Adrenal gland (tissue), 19 donors: ENCODE measurements at places on chromosomes 6 and 20. TPM values are rescaled to one million over a fixed set of nuclear protein-coding genes. Genes with fewer than 3 reads are reported as not detected.

DNA sequence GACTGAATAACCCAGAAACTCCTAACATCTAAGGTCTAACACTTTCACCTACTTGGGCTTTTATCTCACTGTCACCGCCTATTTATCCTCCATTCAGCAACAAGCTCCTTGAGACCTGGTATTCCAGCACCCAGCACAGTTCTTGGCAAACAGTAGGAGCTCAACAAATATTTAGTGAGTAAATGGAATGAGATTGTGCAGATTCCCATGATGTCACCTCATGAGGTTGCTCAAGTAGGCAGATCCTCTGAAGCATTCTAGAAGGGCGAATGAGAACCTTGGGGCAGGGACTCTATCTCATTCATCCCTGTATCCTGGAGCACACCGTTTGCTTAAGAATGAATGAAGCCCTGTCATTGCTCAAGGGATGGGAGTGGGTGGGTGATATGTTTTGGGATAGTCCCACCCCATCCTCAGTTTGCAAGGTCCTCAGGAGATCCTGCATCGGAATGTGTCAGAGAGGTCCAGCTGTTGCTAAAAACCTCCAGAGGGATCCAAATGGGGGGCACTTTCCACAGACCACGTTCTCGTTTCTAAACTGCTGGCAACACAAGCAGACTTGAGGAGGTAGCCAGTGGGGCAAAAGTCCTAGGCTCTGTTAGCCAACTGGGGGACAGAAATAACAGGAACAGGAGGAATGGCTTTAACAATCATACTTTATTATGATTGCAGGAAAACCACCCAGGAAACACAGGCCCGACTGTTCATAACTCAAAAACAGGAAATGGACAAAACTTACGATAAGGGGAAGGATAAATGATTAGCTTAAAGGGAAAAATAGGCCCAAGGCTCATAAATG is 42.0 kb downstream of the EDN1 start:
- H3K27ac ChIP-seq, result no peak overlapping the region
- no peaks in the 10 kb centered on the region for H3K27me3 ChIP-seq
- H3K36me3 ChIP-seq, result no peaks in the 10 kb centered on the region

DNA sequence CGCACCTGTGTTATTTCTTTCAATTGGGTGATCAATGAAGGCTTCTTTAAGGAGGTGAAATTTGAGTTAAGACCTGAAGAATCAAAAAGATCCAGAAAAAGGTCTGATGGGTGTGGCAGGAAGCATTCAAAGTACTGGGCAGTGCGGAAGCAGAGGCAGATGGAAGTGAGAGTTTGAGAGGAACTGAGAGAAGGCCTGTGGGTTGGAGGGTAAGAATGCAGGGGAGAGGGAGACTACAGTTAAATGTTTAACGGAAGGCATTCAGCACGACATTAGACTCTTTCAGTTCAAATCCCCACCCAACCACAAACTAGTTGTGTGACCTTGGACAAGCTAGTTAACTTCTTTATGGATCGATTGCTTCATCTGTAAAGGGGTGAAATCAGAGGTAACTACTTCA is 50.5 kb upstream of the GCM1 start:
- H3K4me1 ChIP-seq, result no peaks in the 10 kb centered on the region
- DNase-seq, result no peak
- H3K36me3 ChIP-seq, result no peaks in the 10 kb centered on the region
- H3K27ac ChIP-seq, result no peak overlapping the region

DNA sequence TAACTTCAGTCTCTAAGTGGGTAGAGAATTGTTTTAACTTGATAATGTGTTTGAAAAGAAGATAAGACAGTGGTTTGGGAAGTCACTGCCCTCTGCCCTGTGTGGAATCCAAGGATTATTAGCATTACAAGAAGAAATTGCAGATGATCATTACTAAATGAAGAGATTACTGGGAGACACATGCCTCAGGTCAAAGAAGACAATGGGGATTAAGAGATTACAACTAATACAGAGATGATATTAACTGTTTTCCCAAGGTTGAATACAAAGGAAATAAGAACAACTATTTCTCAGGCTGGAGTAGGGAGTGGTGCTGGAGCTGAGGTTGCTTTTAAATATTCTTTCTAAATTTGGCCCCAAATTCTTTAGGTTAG is 166.0 kb downstream of the TRMT11 start:
- no peaks in the 10 kb centered on the region for H3K4me1 ChIP-seq
- no peak overlapping the region for H3K27ac ChIP-seq
- no peak for DNase-seq
- no peak overlapping the region for H3K4me3 ChIP-seq
- no peaks in the 10 kb centered on the region for H3K27me3 ChIP-seq
- H3K36me3 ChIP-seq, result no peaks in the 10 kb centered on the region

- H3K4me1 ChIP-seq, result no peaks in the 10 kb centered on the region
- no peaks in the 10 kb centered on the region for H3K27me3 ChIP-seq
- H3K27ac ChIP-seq, result no peak overlapping the region
- H3K36me3 ChIP-seq, result no peaks in the 10 kb centered on the region
Measured at GRCh38 chr6:16374016-16374415, 135.6 kb downstream of the GMPR start.

GRCh38 chr6:167934426-167934864 is 63.0 kb upstream of the KIF25 start:
- H3K4me1 ChIP-seq, result no peaks in the 10 kb centered on the region
- no peak overlapping the region for H3K4me3 ChIP-seq

- no peak overlapping the region for H3K27ac ChIP-seq
- no peaks in the 10 kb centered on the region for H3K27me3 ChIP-seq
- H3K4me3 ChIP-seq, result no peak overlapping the region
- DNase-seq, result no peak
- H3K36me3 ChIP-seq, result no peaks in the 10 kb centered on the region
- peaks cover 12% of the 10 kb centered on the region for H3K4me1 ChIP-seq
Measured at GRCh38 chr6:154508573-154509375, 1.7 kb downstream of the CNKSR3 start.

- DNase-seq, result no peak
- no peak overlapping the region for H3K4me3 ChIP-seq
- no peak overlapping the region for H3K27ac ChIP-seq
- H3K4me1 ChIP-seq, result peaks cover 14% of the 10 kb centered on the region
- no peaks in the 10 kb centered on the region for H3K36me3 ChIP-seq
Measured at GRCh38 chr6:125213939-125214338, 60.4 kb downstream of the TPD52L1 start.

DNA sequence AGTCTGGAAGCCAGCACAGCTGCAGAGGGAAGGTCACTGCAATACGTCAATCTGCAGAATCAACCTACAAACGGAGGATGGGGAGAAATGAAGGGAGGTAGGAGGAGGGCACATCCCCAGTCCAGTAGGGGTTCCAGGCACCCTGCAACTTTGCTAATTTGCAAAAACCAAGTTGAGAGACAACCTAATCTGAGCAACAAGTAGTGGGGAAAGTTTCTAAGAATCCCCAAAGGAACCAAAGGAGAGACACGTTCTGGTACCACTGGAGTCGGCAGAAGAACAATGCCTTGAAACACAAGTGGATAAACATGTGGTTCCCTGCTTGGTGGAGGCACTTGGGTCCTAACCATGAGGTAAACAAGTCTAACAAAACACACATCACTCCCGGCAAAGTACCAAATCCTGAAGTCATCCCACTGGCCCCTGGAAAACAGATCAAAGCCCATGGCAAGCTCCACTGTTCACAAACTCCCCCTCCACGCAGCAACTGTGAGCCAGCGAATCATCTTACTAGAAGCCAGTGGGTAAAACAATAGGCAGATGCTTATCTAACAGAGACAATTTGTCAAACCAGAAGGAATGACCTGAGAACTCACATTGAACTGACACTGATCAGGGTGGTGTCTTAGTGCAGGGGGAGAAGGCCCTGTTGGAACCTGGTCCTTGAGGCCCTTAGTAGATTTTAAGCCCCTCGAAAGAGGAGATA is 4.7 kb downstream of the MRPS18A start:
- peaks cover 22% of the 10 kb centered on the region for H3K36me3 ChIP-seq
- H3K4me1 ChIP-seq, result peaks cover 15% of the 10 kb centered on the region
- DNase-seq, result no peak
- no peaks in the 10 kb centered on the region for H3K27me3 ChIP-seq

- H3K4me1 ChIP-seq, result no peaks in the 10 kb centered on the region
- H3K4me3 ChIP-seq, result no peak overlapping the region
- no peak for DNase-seq
Measured at GRCh38 chr6:106451439-106451838, 90.9 kb downstream of the CRYBG1 start.

The PEX6 gene
- 41.7 TPM for polyA plus RNA-seq

The NKAIN2 gene
- 0.29 TPM for polyA plus RNA-seq

The TNXB gene
- polyA plus RNA-seq, result 506 TPM

The HLA-DRA gene
- polyA plus RNA-seq, result 572 TPM

The GPRC6A gene
- polyA plus RNA-seq, result 0.32 TPM
